Gastroesophageal sphincter (tissue), 4 donors: ENCODE measurements at places on chromosomes 12 and 14. TPM values are rescaled to one million over a fixed set of nuclear protein-coding genes. Genes with fewer than 3 reads are reported as not detected.
A peak's percentile ranks its signal among the peaks of the same experiment; 100 is the strongest.

Gene PMCH
- total RNA-seq = not detected

Gene CDC42BPB
- total RNA-seq = 86.7 TPM

Gene PRIMA1
- total RNA-seq = 14.0 TPM

Gene FLVCR2
- total RNA-seq = 5.8 TPM

Gene TAS2R19
- 5.3 TPM for total RNA-seq

Gene TAS2R10
- total RNA-seq = not detected

Gene AJUBA
- total RNA-seq = 27.0 TPM

DNA sequence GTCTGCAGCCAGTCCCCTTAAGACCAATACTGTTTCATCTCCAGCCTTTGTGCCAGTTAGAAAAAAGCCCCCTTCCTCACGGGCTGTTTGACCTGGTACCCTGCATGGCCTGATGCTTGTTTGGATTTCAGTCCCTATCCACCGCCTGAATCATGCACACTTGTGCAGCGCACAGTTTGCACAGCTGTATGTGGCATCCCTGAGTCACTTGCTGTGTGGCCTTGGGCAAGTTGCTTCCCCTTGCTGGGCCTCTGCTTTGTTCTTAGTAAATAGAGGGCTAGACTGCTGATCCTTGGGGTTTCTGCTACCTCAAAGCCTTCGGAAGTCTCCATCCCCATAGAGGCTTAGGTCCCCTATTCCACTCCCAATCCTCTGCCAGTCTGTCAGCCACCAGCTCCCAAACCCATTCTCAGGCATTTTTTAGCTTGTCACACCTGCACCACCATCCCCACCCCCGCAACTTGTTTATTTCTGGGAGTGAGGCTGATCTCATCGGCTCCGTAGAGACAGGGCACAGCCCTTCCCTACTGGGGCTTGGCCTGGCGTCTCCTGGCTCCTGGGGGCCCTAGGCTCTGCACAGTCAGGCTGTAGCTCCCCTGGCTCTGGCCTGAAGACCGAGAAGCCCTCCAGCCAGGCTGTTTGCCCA lies 8.8 kb downstream of the KRT80 start:
- no peak for ATAC-seq

GRCh38 chr12:50117057-50117622 lies 5.1 kb downstream of the COX14 start:
- ATAC-seq = peak; percentile 23

DNA sequence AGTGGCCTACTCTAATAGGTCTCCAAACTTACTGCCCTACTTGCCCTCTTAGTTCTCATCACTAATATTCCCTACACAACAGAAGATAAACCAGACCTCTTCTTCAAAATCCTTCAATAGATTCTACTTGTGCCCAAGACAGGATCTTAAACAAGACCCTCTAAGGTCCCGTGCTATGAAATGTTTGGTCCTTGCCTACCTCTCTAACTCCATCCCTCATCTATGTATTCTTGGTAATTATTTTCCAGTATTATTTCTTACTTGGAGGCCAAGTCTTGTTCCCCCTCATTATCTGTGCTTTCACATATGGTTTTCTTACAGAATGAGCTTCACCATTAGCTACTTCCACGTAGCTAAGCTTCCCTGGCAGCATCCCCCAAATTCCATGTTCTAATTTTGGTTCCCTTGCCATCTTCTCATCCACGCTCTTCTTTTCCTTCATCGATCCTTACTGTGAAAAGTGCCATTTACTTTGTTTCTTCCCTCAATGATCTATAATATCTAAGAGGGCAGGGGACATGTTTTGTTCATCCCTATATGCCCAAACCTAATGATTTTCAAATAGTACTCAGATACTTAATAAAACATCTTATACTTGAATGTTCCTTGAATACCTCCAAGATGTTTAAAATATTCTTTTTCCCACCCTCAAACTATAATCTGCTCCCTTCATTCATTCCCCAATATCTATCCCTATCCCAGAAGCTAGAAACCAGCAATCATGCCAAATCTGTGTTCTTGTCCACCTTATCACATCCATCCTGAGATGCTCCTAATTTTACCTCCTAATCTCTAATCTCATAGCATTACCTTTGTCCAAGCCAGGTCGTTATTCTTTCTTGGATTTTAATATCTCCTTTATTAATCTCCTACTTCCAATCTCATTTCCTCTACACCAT lies 10.1 kb downstream of the HNRNPC start:
- ATAC-seq = no peak

GRCh38 chr12:19489168-19489567 lies 49.9 kb downstream of the AEBP2 start:
- no peak for ATAC-seq

DNA sequence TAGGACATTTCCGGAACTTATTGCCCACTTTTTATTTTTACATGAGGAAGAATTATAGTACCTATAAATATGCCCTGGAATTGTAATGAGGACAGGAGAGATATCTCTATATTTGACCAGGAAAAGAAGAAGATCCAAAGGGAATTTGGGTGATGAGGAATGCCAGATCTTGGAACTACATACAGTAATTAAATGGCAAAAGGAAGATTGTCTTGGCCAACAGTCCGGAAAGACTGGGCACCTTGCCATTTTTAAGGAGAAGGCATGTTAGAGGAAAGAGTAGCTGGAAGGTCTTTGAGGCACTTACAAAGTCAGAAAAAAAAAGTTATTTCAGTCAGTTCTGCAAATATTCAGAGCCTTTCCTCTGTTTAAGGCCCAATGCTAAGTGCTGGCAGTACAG lies 616.4 kb downstream of the MED13L start:
- no peak for ATAC-seq

GRCh38 chr14:98138666-98139065 lies 1133.3 kb downstream of the BCL11B start:
- no peak for ATAC-seq

- peak; percentile 30 for ATAC-seq
Measured at GRCh38 chr14:99636487-99636886, 8.4 kb upstream of the HHIPL1 start.

- peak; percentile 70 for ATAC-seq
Measured at GRCh38 chr14:104723651-104724406, at the start of gene ADSS1. Gene ADSS1, plus strand, starts transcription at chr14:104724229. Its CDS starts 42 bp downstream, at chr14:104724271.

DNA sequence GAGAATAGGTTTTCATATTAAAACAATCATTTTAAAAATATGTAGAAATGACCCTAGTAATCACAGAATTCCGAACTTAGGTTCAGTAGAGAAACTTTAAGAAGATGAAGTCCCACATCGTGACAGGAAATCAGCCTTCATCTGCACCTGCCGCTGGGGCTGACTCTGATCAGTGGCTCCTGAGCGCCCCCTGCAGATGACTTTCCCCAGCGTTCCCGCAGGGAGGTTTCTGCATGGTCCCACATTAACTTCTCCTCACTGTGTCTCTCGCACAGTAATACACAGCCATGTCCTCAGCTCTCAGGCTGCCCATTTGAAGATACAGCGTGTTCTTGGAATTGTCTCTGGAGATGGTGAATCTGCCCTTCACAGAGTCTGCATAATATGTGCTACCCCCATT lies 1131.1 kb downstream of the TMEM121 start:
- ATAC-seq = no peak

DNA sequence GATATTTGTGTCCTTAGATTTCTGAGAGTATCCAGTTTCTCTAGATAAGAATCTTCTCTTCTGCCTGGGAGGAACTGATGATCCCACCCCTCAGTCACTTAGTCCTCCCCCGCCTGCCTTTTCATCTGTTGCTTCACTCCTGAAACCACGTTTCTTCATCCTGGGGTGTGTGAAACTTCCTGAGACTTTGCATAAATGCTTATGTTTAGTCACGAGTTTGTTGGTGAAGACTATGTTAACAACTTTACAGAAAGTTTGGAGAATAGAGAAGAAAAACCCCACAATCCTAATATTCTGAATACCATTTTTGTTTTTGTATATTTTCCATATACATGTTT lies 33.2 kb downstream of the MARK3 start:
- ATAC-seq = no peak

- ATAC-seq = no peak
Measured at GRCh38 chr12:79455286-79455685, 235.5 kb downstream of the PAWR start.

DNA sequence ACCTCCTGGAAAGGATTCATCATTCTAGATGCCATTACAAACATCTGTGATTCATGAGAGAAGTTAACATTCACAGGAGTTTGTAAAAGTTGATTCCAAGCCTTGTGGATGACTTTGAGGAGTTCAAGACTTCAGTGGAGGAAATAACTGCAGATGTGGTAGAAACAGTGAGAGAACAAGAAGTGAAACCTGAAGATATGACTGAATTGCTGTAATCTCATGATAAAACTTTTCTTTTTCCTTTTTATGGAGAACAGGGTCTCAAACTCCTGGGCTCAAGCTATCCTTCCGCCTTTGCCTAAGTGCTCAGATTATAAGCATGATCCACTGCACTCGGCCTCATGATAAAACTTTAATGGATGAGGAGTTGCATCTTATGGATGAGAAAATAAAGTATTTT lies 64.5 kb upstream of the GTF2A1 start:
- ATAC-seq = no peak

DNA sequence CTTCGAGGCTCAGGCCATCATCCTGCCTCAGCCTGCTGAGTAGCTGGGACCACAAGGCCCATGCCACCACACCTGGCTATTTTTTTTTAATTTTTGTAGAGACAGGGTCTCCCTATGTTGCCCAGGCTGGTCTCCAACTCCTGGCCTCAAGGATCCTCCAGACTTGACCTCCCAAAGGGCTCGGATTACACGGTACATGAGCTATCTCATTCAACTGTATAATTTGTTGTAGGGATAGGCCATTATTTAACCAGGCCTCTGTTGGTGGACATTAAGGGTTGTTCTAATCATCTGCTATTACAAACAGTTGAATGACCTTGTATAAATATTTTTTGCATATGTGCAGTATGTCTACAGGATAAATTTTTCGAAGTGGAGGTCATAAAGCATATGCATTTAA lies 9.0 kb downstream of the KIF5A start:
- no peak for ATAC-seq

DNA sequence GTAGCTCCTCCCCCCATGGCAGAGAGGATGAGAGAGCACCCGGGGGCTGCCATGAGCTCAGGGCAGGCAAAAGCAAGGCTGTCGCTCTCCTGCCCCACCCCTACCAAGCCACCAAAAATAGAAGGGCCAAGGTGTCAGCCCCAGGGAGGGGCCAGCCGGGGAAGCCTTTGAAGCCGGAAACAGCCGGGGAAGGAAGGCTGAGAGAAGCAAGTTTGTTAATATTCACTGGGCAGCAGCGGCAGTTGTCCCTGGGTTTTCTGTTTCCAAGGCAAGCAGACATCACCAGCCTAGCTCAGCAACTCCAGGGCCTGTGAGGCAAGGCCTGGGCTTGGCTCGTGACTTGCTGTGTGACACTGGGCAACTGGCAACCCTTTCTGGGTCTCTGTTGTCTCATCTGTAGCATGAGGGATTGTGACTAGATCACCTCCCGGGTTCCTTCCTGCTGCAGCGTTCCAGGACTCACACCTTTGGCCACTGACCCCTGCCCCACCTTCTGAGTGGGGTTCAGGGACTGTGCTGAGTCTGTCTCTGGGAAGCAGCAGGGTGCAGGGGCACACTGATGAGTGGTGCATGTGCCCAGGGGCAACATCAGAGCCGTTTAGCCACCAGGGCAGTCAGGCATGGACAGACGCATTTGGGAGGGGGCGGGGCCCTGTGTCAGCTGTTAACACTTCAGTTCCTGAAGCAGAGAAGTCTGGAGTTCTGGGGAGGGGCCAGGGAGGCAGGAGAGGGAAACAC lies 24.3 kb downstream of the SYNDIG1L start:
- peak; percentile 38 for ATAC-seq

DNA sequence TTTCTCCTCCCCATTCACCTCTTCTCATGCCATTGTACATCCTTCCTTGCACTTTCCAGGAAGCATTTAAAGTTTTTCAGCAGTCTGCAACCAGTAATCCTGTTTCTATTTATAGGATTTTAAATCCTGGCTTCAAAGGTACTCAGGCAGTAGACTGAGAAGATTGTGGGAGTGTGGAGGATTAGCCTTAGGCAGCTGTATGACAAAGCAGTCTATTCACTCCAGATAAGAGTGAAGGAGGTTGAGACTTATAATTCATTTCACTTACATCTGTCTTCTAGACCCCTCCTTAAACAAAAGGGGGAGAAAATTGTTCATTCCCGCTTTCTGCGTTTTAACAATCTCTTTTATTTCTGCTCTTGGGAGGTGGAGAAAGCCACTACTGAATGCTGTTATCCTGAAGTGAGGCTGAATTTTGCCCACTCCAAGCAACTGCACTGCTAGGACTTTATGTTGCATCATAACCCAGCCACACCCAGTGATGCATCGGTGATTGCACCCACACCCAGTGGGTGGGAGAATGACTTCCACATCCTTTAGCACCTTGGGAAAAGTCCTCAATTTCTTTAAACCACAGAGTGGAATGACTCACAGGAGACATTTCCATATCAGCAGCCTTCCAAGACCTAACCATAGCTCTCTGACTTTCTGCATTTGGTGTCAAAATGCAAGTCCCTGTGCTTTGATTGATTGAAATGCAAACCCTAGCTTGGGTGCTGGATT lies 382.5 kb upstream of the ATP2B1 start:
- no peak for ATAC-seq

- no peak for ATAC-seq
Measured at GRCh38 chr14:79325071-79325470, 886.2 kb downstream of the DIO2 start.
